ENCODE measurements at places on chromosomes 6 and 20.

GRCh38 chr20:23350904-23351838, 580 bp downstream of the NXT1 start:
- no peak for DNase-seq

GRCh38 chr20:17439616-17440296, 91.4 kb downstream of the BFSP1 start:
- DNase-seq: no peak

GRCh38 chr20:4472906-4473305, 248.8 kb upstream of the PRND start:
- DNase-seq: no peak

- no peak for DNase-seq
These were observed 6.6 kb downstream of the KLHL31 start for GRCh38 chr6:53658992-53659391.

GRCh38 chr6:109265530-109265929, 116.7 kb downstream of the CD164 start:
- no peak for DNase-seq

- no peak for DNase-seq
These were observed 46.6 kb downstream of the CDH22 start for GRCh38 chr20:46261456-46262253.
